NCI-H345 (cell line): ENCODE measurements at places on chromosomes 4 and X.
A peak's percentile ranks its signal among the peaks of the same experiment; 100 is the strongest.

- DNase-seq, result no peak
Observed at GRCh38 chr4:72312032-72312650, 256.9 kb downstream of the ADAMTS3 start.

DNA sequence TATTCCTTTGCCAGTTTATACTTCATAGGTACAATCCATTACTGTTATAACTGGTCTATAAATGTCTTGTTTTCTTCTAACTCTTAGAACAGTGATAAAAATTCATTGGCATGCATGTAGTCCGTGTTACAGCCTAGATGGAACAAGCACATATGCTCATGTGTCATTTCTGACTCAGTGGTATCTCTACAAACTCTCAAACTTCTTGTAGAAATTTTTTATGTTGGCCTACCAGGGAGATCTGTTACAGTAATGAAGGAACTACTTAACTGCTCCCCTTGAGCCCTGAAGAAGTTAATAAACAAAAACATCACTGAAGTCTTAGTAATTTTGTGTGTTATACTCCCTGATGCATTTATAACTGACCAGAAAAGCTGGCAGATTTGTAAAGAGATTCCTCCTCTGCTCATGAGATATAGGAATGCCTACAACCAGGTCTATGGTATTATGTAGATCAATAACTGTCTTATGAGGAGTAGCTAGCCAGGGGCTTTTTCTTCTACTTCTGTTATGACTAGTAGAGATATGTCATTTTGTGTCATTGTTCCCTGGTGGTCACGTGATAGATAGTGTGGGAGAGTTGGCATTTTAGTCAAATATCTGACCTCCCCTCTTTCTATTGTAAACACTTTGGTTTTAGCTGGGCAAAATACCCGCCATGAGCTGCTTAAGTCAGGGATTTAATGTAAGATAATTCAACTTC, 53.7 kb upstream of the FAAH2 start:
- no peak for DNase-seq

- DNase-seq, result peak; percentile 76
Observed at GRCh38 chrX:38150993-38151392, 69.7 kb downstream of the SRPX start.

DNA sequence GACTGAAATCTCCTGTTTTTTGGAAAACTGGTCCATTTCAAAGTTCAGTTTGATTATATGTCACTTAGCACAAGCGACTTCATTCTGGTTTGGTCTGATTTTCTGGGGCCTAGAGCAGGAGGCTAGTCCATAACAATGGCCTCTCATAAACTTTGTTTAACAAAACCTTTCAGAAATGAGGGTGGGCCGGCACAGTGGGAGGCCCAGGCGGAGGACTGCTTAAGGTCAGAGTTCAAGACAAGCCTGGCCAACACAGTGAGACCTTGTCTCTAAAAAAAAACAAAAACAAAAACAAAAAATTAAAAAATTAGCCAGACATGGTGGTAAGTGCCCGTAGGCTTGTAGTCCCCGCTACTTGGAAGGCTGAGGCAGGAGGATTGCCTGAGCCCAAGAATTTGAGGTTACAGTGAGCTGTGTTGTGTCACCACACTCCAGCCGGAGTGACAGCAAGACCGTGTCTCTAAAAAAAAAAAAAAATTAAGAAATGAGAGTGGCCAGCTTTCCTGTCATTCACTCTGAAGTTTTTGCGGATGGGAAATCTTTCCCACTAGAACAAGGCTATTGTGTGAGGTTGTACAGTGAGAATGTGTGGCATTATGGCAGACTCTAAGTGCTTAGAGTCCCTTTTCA, 1.2 kb upstream of the PLAC8 start:
- no peak for DNase-seq

DNA sequence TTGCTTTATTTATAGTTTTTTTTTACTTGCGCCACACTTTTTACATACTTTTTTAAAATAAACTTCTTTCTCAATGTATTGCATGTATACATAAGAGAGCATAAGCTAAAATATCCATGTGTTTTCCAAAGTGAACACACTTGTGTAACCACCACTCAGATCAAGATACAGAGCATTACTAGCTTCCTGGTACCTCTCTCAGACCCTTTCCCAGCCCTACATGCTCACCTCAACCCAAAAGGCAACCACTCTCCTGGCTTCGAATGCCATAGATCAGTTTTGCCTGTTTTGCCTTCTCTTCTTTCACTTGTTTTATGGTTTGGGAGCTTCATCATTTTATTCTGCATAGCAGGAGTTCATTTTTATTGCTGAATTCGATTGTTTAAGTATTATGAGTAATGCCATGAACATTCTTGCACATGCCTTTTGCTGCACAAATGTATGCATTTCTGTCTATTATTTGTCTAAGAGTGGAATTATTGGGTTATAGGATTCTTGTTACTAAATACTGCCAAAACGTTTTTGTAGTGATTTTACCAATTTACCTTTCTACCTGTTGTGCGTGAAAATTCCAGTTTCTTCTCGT, 45.9 kb upstream of the NUDT6 start:
- DNase-seq, result no peak

- DNase-seq, result peak; percentile 53
Observed at GRCh38 chrX:115561605-115562479, 868 bp downstream of the PLS3 start.
